ENCODE measurements at places on chromosomes 7 and 10.

DNA sequence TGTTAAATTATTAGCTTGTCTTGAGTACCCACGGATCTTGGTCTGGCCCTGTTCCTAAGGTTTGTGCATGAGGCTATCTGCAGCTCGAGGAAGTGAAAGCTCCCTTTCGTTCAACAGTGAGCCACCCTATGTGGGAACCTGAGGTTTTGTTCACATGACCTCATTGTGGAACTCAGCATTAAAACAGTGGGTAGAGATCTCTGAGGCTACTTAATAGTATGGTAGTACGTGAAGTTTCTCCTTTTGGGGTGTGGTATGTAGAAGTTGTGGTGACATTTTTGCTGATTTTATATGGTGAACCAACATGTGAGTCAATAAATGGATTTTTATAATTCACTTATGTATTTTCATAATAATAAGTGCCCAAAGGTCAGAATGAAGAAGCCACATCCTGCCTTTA is 252.7 kb upstream of the FERD3L start:
- no peak for DNase-seq

GRCh38 chr7:129072479-129073011 is 17.6 kb upstream of the TNPO3 start:
- DNase-seq = no peak

- peak; percentile 43 for DNase-seq
These were observed 1.3 kb downstream of the SP8 start for GRCh38 chr7:20785157-20786048.

- no peak for DNase-seq
These were observed 51.2 kb upstream of the NXPH1 start for GRCh38 chr7:8382004-8382730.

DNA sequence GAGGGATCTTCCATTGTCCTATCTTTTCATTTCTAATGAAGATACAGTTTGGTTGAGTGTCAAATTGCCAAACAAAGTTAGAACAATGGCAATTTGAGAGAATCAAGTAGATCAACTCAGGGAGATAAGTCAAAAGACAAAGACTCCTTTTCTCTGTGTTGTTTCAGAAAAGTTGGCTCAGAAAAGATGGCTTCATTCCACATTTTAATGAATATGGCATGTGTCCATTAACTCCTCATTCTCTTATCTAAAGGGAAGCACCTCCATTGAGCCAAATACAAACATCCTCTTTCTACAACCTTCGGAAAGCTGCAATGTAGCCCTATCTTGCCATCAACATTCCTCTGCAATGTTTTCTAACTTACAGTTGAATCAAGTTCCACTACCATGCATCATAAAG is 939.0 kb upstream of the C7orf33 start:
- no peak for DNase-seq

DNA sequence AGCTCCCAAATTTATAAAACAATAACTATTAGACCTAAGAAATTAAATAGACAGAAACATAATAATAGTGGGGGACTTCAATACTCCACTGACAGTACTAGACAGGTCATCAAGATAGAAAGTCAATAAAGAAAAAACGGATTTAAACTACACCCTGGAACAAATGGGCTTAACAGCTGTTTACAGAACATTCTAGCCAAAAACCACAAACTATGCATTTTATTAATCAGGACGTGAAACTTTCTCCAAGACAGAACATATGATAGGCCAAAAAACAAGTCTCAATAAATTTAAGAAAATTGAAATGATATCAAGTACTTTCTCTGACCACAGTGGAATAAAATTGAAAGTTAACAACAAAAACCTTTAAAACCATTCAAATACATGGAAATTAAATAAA is 46.4 kb downstream of the ZNF680 start:
- no peak for DNase-seq

- no peak for DNase-seq
These were observed 79.8 kb downstream of the ARHGAP22 start for GRCh38 chr10:48525113-48525512.

GRCh38 chr7:124031919-124032318 is 948 bp downstream of the TMEM229A start:
- DNase-seq = no peak

GRCh38 chr10:55734112-55734511 is 626.9 kb downstream of the ZWINT start:
- no peak for DNase-seq

GRCh38 chr10:127356360-127356759 is 160.0 kb upstream of the INSYN2A start:
- DNase-seq = no peak

- no peak for DNase-seq
These were observed 23.0 kb downstream of the AMZ1 start for GRCh38 chr7:2710901-2711551.

DNA sequence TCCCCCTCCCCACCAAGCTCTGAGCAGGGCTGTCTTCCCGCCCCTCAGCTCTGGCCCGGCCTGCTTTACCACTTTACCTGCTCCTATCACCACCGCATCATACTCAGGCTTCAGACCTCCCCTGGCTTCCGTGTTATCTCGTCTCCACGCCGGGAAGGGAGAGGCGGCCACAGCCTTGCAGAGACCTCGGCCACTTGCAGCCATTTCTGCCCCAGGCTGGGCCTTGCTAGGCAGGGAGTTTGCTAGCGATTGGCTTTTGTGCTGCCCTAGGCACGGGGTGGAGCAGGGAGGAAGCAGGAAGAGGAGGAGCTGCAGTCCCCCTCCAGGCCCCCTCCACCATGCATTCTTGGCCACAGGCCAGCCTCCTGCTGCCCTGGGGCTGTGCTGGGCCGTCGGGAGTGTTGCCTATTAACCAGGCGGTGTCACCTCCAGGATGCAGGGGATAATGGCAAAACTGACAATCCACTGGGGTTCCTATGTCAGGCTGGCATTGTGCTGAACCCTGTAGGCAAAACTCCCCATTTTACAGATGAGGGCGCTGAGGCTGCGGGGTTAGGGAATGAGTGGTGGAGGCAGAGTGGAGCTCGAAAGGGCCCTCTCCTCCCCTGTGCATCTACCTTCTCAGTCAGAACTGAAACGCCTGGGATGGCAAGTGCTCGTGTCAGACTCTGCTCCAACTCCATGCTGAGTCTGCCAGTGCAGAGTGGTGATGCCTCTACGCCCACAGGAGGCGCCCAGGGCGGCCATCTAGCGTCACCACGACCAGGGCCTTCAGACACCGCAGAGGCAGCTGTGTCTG is at the start of gene PYROXD2:
Gene PYROXD2 (minus strand): TSS at position 251 of the 799 bp plus-strand sequence. CDS start 47 bp downstream, at position 204.
- DNase-seq = peak; percentile 88

DNA sequence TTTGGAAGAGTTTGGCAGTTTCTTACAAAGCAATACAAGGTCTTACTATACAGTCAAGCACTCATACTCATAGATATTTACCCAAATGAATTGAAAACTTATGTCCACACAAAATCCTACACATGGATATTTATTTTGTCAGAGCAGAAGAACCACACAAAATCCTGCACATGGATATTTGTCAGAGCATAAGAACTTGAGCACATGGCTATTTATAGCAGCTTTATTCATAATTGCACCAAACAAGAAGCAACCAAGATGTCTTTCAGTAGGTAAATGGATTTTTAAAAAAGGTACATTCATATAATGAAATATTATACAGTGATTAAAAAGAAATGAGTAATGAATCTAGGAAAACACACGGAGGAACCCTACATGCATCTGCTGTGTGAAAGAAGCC is 115.4 kb downstream of the BTAF1 start:
- no peak for DNase-seq

DNA sequence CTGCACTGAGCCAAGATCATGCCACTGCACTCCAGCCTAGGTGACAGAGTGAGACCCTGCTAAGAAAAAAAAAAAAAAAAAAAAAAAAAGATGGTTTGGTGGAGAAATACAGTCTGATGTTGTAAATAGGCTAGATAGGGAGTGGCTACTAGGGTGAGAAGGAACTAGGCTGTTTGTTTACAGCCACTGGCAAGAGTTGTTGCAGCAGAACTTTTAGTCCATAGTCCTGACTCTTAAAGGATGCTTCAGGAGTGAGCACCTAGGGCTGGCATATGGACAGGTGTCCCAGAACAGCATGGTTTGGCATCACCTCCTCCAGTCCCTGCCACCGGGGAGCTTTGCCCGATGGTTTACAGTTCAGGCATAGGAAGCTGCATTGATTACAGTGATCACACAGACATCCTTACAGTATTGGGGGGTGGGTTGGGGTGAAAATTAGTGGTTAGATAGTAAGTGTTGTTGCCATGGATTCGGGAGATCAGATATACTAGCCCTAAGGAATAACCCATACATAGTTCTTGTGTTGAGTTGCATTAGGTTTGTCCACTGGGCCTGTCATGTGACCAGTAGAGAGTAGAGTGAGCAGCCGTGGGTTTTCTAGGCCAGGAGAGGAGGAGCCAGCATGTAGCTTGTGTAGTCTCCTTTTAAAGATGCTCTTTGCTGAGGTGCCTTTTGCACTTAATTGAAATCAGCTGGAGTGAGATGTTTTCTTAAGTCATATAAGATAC is 35.9 kb downstream of the ZRANB1 start:
- DNase-seq = no peak

GRCh38 chr7:154373956-154374355 is 321.8 kb downstream of the DPP6 start:
- no peak for DNase-seq

- no peak for DNase-seq
These were observed 31.9 kb upstream of the KAT6B start for GRCh38 chr10:74794531-74794930.

DNA sequence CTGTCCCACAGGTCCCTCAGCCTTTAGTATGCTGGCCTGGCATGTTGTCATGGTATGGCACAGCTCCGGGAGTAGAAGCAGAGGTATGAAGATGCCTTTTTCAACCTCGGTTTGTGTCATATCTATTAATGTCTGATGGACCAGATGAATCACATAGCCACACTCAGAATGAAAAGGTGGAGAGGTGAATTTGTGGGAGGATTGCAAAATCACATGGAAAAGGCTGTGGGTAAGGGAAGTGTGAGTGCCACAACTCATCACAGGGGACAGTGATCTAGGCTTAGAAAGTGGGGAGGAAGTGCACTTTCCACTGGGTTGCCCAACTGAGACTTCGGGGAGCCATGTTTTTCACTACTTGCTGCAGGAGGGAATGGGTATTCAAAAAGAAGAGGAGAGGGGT is 190.7 kb downstream of the WDR11 start:
- no peak for DNase-seq

DNA sequence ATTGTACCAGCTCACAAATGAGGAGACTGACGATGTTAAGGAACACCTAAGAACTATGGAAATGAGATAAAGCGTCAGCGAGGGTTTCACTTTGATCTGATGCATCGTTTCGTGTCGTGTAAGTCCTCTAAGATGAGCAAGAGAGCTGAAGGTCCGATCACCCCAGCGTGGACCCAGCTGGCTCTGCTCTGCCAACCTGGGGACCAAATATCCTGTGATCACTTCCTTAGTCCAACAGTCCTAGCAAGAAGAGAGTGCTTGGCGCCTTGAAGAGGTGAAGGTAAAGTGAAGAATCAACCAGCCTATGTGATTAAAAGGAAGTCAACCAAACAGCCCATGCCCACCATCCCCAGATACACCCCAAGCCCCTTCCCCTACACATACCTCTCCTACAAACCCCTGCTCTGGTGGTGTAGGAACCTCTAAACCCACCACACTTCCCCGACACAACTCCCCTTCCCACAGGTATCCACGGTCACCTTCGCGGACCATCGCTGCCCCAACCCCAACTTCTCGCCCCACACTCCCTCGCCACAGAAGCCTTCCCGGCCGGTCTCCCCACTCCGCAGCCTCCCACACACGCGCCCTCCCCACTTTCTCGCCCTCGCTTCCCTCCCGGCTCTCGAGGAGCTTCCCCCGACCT is 722 bp downstream of the UPF2 start:
- DNase-seq = peak; percentile 13

DNA sequence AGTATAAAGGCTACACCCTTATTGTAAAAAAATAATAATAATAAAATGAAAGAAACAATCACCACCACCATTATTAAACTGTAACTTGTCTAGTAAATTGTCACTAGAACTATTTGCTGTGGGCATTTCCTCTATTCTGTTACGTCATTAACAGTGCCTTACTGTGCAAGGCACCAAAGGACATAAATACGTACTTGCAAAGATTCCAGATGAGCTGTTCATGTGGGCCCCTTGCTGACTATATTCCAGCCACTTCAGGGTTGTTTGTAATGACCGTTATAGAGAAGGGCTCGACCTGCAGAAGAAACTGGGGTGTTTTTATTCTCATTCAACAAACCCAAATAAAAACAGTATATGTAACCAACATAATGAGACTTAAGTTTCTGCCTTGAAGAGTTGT is 60.4 kb downstream of the KLRG2 start:
- DNase-seq = no peak

DNA sequence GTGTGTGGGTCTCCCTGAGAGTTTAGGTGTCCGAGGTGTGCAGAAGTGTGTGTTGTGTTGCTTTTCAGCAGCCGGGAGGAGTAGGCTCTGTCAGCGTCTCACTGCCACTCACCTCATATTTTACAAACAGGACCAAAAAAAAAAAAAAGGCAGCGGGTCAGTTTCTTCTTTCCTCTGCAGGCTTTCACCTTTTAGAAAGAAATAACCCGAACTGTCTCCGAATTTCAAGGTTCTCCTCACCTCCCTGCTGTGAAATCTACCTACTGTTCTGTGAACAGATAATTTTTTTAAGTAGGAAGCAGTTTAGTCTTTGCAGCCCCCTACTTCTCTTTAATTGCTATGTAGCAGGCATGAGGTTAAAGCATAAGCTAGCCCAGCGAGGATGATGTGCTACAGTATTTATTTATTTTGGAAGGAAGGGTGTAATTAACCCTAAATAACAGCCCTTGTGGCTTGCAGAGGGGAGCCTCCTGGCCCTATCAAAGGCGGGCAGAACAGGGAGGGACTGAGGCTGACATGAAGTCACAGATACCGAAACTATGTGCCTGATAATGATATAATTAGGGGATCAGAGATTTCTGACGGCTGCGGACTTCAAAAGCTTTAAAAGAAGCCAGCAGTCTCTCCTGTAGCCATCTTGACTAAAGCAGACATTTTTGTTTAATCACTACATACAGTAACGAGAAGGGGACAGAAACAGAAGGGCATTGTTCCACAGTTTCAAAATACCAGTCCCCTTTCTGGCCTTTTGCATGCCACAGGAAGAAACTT is 1.6 kb downstream of the BAMBI start:
- DNase-seq = no peak

GRCh38 chr10:68435803-68436202 is 28.7 kb upstream of the RUFY2 start:
- no peak for DNase-seq

Measured in prostate gland (tissue), 2 donors.